ENCODE measurements at places on chromosomes 5 and 9.

DNA sequence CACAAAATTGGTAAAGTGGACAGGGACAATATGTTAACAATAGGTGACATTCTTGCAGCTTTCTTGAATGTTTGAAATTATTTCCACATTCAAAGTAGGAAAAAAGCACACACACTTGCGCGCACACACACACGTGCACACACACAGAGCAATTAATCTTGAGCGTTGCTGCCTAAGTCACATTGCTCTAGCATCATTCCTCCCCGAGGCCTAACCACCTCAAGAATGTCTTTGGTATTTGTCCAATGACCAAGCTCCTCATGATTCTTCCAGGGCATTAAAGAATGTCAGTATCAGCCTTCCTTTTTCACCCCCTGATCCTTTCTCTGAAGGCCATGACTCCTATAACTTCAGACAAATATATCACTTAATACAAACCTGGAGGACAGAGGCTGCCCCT is 198.1 kb downstream of the NPR3 start:
- DNase-seq, result no peak

- DNase-seq, result no peak
Measured at GRCh38 chr9:112443200-112443599, 43.4 kb upstream of the KIAA1958 start.

- DNase-seq, result peak; percentile 44
Measured at GRCh38 chr5:98108497-98108896, 665.0 kb upstream of the RGMB start.

- DNase-seq, result no peak
Measured at GRCh38 chr9:1490341-1491232, 440.4 kb downstream of the DMRT2 start.

GRCh38 chr5:150729859-150730258 is 29.0 kb downstream of the DCTN4 start:
- DNase-seq, result no peak

- no peak for DNase-seq
Measured at GRCh38 chr9:129351642-129352145, 173.6 kb upstream of the IER5L start.

GRCh38 chr9:3080951-3081350 is 237.1 kb upstream of the PUM3 start:
- DNase-seq, result no peak

GRCh38 chr9:38394416-38394815 is 1.9 kb downstream of the ALDH1B1 start:
- DNase-seq, result no peak

GRCh38 chr5:120479066-120479465 is 15.0 kb downstream of the PRR16 start:
- peak; percentile 27 for DNase-seq
